ENCODE measurements at places on chromosomes 12 and 14. TPM values are rescaled to one million over a fixed set of nuclear protein-coding genes. Genes with fewer than 3 reads are reported as not detected.

GRCh38 chr14:99484106-99484505 lies 2.9 kb downstream of the CCNK start:
- no peak overlapping the region for H3K27ac ChIP-seq
- H3K36me3 ChIP-seq: peaks cover 11% of the 10 kb centered on the region
- DNase-seq: no peak
- peaks cover 9% of the 10 kb centered on the region for H3K4me1 ChIP-seq

- H3K27me3 ChIP-seq: no peaks in the 10 kb centered on the region
- peak overlapping the region; percentile 31 for H3K27ac ChIP-seq
- H3K36me3 ChIP-seq: no peaks in the 10 kb centered on the region
Observed at GRCh38 chr12:29043069-29043468, 106.0 kb upstream of the FAR2 start.

GRCh38 chr12:97642911-97643310 lies 180.3 kb downstream of the RMST start:
- no peaks in the 10 kb centered on the region for H3K27me3 ChIP-seq
- no peak overlapping the region for H3K27ac ChIP-seq
- H3K4me1 ChIP-seq: no peaks in the 10 kb centered on the region
- DNase-seq: no peak

GRCh38 chr12:46374310-46374709 lies 1.7 kb upstream of the SLC38A2 start:
- H3K36me3 ChIP-seq: peaks cover 32% of the 10 kb centered on the region
- peak overlapping the region; percentile 90 for H3K27ac ChIP-seq
- H3K4me3 ChIP-seq: no peak overlapping the region
- H3K4me1 ChIP-seq: peaks cover 21% of the 10 kb centered on the region
- DNase-seq: no peak

GRCh38 chr14:67547224-67547780 lies 14.2 kb downstream of the PLEKHH1 start:
- no peak for DNase-seq
- no peaks in the 10 kb centered on the region for H3K36me3 ChIP-seq
- no peak overlapping the region for H3K4me3 ChIP-seq
- no peaks in the 10 kb centered on the region for H3K27me3 ChIP-seq
- H3K27ac ChIP-seq: no peak overlapping the region

GRCh38 chr14:70059545-70059944 lies 129.2 kb downstream of the SLC8A3 start:
- no peaks in the 10 kb centered on the region for H3K36me3 ChIP-seq
- no peak overlapping the region for H3K27ac ChIP-seq
- no peak overlapping the region for H3K4me3 ChIP-seq
- H3K27me3 ChIP-seq: no peaks in the 10 kb centered on the region

DNA sequence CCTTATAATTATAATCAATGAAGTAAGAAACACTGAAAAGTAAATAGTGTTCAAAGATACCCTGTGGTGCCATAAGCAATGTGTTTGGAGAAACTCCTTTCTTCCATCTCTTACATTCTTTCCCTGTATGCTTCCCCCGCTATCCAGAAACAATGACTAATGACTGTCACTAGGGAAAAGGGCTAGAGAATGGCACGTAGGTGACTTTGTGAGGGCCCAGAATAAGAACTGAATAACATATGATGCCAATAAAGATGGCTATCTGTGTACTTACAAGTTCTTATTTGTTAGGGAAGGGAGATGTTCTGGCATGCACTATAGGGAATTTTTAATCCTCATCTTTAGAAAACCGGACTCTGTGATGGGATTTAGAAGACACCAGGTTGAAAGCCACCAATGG lies 4.7 kb upstream of the KRT7 start:
- H3K36me3 ChIP-seq: no peaks in the 10 kb centered on the region
- DNase-seq: no peak
- H3K27me3 ChIP-seq: no peaks in the 10 kb centered on the region
- peaks cover 51% of the 10 kb centered on the region for H3K4me1 ChIP-seq
- no peak overlapping the region for H3K4me3 ChIP-seq

DNA sequence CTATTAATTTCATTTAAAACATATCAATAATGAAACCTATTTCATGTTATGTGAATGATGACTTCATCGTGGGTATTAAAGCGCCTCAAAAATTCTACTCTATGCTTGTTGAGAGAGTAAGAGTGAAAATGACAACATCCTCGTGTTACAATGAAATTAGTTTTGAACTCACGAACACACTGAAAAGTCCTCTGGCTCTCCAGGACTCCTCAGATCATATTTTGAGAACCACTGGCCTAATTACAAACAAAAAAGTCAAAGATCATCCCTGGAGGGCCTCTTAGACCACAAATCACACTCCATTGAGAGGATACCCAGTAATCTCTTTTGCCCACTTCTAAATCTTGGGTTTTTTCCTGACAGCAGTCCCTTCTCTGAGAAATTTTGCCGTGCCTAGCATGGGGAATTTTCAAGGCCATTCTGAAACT lies 19.1 kb downstream of the DAAM1 start:
- H3K4me1 ChIP-seq: peaks cover 3% of the 10 kb centered on the region
- no peak overlapping the region for H3K4me3 ChIP-seq
- H3K27ac ChIP-seq: no peak overlapping the region

DNA sequence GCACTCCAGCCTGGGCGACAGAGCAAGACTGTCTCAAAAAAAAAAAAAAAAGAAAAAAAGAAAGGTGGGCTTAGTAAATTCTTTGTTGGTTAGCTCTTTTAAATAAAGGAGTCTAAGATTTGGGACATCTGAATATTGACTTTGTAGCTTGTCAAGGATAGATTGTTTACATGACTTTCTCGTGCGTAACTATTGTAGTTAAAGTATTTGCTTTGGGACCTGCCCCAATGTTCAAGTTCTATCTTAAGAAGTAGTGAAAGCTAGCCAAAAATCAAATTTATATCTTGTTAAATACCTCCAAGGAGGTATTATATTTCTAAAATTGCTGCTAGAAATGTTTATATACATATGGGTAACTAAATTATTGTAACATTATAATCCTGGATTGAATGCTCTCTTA lies 32.4 kb downstream of the PTPN21 start:
- no peak overlapping the region for H3K4me3 ChIP-seq
- no peaks in the 10 kb centered on the region for H3K27me3 ChIP-seq
- H3K27ac ChIP-seq: no peak overlapping the region
- H3K36me3 ChIP-seq: peaks cover 36% of the 10 kb centered on the region
- H3K4me1 ChIP-seq: peaks cover 11% of the 10 kb centered on the region
- no peak for DNase-seq

- no peaks in the 10 kb centered on the region for H3K4me1 ChIP-seq
- no peaks in the 10 kb centered on the region for H3K27me3 ChIP-seq
- no peak for DNase-seq
- no peak overlapping the region for H3K4me3 ChIP-seq
- H3K36me3 ChIP-seq: no peaks in the 10 kb centered on the region
- H3K27ac ChIP-seq: no peak overlapping the region
Observed at GRCh38 chr14:86672080-86672479, 1142.1 kb downstream of the FLRT2 start.

- H3K27me3 ChIP-seq: no peaks in the 10 kb centered on the region
- H3K36me3 ChIP-seq: no peaks in the 10 kb centered on the region
- H3K4me1 ChIP-seq: no peaks in the 10 kb centered on the region
- H3K4me3 ChIP-seq: no peak overlapping the region
- DNase-seq: no peak
Observed at GRCh38 chr12:29425722-29426121, 44.8 kb upstream of the ERGIC2 start.

DNA sequence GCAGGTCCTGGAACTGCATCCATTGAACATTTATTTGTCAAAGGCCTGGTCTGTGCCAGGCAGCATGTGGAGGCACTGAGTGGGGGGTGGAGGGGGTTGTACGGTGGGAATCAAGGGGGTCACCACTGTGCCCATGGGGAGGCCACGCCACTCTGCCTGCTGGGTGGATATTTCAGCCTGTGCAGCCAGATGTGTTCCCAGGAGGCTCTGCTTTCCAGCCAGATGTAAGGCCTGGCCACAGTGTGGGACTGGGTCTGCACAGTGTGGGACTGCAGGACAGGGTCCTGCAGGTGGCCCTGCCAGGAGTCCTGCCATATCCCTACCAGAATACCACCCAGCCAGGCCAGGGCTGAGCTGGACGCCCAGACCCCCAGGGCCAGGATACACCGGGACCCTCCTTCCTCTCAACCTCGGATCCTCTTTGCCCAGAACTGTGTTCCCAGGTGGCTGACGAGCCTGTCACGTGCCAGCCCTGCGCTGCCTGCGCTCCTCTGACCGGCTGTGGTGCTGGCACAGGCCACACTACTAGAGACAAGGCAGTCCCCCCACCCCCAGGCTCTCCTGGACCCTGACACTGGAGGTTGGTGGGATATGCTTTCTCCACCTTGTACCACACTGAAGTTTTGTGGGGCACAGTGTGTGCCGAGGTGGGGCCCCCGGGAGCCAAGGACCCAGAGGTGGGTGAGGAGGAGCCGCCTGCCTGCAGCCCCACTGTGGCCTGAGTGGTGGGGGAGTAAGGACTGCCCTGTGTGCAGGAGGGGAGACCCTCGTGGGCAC lies 17.5 kb downstream of the XRCC3 start:
- DNase-seq: no peak
- H3K36me3 ChIP-seq: peaks cover 90% of the 10 kb centered on the region
- H3K27me3 ChIP-seq: no peaks in the 10 kb centered on the region
- H3K4me1 ChIP-seq: no peaks in the 10 kb centered on the region
- H3K27ac ChIP-seq: no peak overlapping the region
- H3K4me3 ChIP-seq: no peak overlapping the region

GRCh38 chr12:233615-233968 lies 19.6 kb upstream of the SLC6A12 start:
- peaks cover 36% of the 10 kb centered on the region for H3K27me3 ChIP-seq
- DNase-seq: no peak
- no peak overlapping the region for H3K27ac ChIP-seq
- no peaks in the 10 kb centered on the region for H3K36me3 ChIP-seq
- H3K4me1 ChIP-seq: no peaks in the 10 kb centered on the region

DNA sequence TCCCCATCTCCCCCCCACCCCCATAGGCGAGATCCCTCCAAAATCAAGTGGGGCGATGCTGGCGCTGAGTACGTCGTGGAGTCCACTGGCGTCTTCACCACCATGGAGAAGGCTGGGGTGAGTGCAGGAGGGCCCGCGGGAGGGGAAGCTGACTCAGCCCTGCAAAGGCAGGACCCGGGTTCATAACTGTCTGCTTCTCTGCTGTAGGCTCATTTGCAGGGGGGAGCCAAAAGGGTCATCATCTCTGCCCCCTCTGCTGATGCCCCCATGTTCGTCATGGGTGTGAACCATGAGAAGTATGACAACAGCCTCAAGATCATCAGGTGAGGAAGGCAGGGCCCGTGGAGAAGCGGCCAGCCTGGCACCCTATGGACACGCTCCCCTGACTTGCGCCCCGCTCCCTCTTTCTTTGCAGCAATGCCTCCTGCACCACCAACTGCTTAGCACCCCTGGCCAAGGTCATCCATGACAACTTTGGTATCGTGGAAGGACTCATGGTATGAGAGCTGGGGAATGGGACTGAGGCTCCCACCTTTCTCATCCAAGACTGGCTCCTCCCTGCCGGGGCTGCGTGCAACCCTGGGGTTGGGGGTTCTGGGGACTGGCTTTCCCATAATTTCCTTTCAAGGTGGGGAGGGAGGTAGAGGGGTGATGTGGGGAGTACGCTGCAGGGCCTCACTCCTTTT lies 2.7 kb downstream of the GAPDH start:
- H3K4me3 ChIP-seq: peak overlapping the region; percentile 85
- no peak overlapping the region for H3K27ac ChIP-seq
- no peak for DNase-seq
- peaks cover 71% of the 10 kb centered on the region for H3K36me3 ChIP-seq
- peaks cover 55% of the 10 kb centered on the region for H3K4me1 ChIP-seq
- H3K27me3 ChIP-seq: no peaks in the 10 kb centered on the region

The CATSPERB gene
- total RNA-seq: not detected

The ZFYVE26 gene
- 9.4 TPM for total RNA-seq

The CBLN3 gene
- total RNA-seq: 3.1 TPM

Data from SJSA1 (cell line).